ENCODE measurements at places on chromosomes 5 and 9. TPM values are rescaled to one million over a fixed set of nuclear protein-coding genes. Genes with fewer than 3 reads are reported as not detected.

KIF4B gene
- not detected for total RNA-seq

FOXD4L6 gene
- total RNA-seq, result not detected

DAB2IP gene
- not detected for total RNA-seq

RNF183 gene
- total RNA-seq, result not detected

All from CD4-positive, CD25-positive, alpha-beta regulatory T cell (primary cell).